H4 (cell line): ENCODE measurements at places on chromosomes 7 and 10.

- no peak for DNase-seq
Observed at GRCh38 chr7:43753271-43753810, 5.1 kb upstream of the BLVRA start.

DNA sequence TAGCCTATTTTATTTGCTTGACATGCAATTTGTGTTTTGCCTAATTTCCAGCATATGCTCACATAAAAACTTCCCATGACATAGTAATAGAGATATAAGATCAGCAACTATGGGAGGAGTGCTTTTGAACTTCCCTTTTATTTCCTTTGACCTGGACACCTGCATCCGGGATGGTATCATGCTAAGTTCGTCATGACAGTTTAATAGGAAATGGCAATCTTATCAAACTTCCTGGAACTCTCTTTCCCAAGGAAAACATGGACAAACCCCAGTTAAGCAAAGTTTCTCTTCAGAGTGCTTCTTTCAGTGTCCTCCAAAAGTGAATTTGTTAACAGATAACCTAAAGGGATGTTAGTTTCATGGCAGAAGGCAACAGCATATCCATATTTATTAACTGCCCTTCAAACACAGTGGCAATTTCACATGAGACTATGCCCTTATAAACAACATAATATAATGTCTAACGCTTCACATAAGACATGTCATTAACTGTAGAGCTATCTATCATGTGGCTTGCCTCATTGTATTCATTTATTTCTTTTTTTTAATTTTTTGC, 474.7 kb upstream of the SEMA3A start:
- no peak for DNase-seq

- DNase-seq = no peak
Observed at GRCh38 chr10:98416606-98417388, 1.8 kb upstream of the PYROXD2 start.

DNA sequence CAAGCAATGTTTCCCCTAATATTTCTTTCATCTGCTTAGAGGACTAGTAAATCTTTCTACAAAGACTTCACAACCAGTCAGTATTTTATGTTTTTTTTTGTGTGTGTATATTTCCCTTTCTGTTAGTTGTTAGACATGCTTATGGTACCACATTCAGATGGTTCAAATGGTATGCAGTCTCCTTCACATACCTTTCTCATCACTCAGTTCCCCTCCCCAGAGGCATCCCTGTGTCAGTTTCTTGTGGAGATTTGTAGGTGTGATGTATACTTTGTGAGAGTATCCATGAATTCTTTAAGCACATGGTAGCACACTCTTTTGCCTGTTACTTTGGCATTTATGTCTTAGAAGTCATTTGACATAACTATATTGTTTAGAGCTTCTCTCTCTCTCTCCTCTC, 4.4 kb downstream of the ZNF485 start:
- no peak for DNase-seq

GRCh38 chr10:105284476-105285215, 643.6 kb downstream of the SORCS3 start:
- DNase-seq = no peak

DNA sequence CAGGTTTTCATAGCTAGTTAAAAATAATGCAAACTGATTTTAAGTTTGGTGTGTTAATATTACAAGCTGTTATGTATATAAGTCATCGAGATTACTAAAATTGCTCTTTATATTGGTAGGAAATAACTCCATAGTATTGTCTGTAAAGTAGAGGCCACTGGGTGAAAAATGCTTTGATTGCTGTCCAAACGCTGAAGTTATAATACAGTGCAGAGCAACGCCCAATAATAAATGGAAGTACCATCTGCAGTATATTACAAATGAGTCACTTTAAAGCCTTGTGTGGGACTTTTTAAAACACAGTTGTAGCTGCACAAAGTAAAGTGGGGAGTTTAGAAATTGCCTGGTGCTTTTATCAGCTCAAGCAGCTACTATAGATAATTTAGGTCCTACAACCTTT, 196.1 kb downstream of the NXPH1 start:
- no peak for DNase-seq

- DNase-seq = no peak
Observed at GRCh38 chr10:129730993-129731325, 233.1 kb downstream of the EBF3 start.
